GM12892 (cell line): ENCODE measurements at places on chromosomes 2 and 18.

DNA sequence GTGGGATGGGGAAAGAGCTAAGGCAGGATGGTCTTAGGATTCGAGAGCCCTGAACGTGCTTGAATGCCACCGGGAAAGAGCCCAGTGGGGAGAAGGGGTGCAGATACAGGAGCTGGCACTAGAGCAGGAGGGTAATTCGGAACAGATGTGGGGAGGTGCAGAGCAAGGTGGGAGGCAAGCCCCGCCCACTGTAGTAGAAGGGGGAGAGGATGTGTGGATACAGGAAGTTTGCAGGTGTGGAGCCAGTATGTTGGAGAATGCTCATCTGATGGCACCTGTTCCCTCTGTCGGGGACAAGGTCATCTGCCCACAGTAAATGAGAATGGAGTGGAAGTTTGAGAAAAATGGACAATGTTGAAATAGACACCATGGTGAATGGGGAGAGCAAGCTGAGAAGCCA lies 28.8 kb downstream of the CHST10 start:
- no peak for DNase-seq

DNA sequence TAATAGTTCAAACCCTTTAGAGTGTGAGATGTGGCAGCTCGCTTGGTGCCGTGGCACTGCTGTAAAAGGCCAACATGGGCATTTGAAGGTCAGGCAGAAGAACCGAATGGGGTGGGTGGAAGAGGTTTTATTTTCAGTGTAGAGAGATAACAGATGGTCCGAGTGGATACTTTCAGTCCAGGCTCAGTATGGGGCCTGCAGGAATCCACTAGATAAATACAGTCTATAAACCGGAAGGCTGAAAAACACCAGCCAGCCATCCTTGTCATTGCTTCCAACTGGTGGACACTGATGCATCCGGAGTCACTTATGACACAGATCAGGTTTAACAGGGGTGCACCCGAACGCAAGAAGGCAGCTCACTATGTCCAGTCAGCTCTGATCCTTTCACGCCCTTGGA lies 55.7 kb upstream of the AMMECR1L start:
- DNase-seq = no peak

GRCh38 chr2:218046238-218046637 lies 22.8 kb upstream of the RUFY4 start:
- DNase-seq = no peak

GRCh38 chr2:239608723-239609122 lies 207.9 kb upstream of the HDAC4 start:
- no peak for DNase-seq

- DNase-seq = no peak
These were observed 43.9 kb downstream of the KDM3A start for GRCh38 chr2:86485103-86485502.

GRCh38 chr2:132417430-132418035 lies 928 bp downstream of the GPR39 start:
- DNase-seq = no peak

GRCh38 chr2:67918471-67918870 lies 144.3 kb downstream of the C1D start:
- no peak for DNase-seq

DNA sequence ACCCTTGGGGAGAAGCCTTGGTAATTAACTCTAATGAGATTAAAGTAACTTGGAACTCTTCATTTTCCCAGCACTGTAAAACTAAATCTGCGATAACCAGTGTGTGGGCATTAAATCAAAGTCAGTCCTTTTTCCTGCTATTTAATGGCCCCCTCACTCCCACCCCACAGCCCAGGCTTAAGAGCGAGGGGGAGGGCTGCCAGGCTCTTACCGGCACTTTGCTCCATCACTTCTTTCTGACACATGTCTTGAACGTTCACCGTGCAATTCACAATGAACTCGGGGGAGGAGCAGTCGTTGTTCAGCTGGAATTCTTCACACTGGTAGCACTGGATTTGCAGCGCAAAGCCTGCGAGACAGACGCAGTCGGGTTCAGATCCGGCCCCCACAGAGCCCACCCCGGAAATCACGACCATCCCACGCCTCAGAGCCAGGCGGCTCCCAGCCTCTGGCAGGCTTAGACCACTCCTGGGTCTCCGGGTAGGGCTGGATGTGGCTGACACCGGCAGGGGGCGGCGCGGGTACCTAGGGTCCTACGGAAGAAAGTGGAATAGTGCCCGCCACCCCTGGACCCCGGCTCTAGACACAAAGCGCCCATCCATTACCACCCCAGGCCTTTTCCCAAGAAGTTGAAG lies 1.7 kb downstream of the LYPD1 start:
- DNase-seq = no peak

- DNase-seq = no peak
These were observed 917 bp upstream of the PRKAG3 start for GRCh38 chr2:218832520-218832919.

DNA sequence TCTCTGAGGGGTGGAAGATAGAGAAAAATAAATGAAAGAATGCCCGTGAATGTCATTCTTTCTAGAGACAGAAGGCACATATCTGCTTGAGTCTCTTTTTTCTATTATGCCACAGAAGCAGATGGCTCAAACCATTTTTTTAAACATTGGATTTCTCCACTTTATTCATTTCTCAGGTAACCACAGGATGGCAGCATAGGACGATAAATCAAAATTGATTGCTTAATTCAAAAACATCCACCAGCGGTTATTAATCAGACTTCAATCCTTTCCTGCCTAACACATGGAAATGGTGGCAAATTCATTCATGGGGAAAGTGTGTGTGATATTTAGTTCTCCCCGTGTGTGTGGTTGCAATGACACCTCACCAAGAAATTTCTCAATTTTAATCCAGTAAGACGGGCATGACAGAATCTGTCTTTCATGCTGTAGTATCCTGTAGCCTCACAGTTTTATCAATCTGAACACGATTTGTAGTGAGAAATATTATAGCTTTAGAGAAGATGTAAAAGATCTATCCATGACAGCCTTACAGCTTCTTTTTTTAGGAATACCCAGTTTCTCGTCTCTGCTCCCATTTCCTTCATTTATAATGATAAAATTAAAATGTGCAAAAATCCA lies 72.2 kb downstream of the DSC3 start:
- DNase-seq = no peak

DNA sequence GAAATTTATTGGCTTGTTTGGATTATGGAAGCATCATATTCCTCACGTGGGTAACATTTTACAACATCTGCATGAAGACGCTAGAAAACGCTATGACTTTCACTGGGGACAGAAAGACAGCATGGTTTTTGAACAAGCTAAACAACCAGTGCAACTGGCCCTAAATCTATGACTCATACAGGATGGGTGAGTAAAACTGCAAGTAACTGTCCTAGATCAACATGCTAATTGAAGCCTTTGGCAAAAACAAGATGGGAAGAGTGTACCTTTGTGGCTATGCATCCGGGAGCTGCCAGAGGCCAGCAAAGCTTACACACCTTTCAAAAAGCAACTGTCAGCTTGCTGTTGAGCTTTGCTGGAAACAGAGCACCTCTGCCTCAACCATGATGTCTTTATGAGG lies 1096.0 kb upstream of the DDX18 start:
- no peak for DNase-seq

DNA sequence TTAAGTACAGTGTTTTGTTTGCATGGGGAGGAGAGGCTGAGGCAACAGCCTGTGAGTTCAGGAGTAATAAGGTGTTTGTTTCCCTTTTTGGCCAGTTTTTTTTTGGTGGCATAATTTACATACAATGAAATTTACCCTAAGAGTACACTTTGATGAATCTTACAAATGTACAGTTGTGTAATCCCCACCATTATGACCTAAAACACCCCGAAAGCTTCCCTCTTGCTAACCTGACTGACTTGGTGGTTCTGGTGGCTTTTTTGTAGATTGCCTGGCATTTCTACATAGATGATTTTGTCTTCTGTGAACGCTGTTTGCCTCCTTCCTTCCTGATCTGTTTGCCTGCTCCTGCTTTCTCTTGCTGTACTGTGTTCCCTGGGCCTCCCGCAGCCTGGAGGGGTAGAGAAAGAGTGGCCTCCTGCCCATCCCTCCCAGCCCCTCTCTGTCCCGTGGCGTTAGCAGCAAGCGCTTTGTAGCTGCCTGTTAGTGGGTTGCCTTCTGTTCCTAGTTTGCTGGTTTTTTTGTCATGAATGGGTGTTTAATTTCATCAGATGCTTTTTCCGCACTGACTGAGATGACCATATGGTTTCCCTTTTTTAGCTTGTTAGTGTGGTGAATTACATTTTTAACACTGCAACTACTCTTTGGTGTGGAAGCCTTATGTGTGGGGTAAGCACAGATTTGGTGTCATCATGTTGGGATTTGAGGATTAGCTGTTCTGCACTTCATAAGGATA lies 32.1 kb downstream of the ASAP2 start:
- DNase-seq = no peak

DNA sequence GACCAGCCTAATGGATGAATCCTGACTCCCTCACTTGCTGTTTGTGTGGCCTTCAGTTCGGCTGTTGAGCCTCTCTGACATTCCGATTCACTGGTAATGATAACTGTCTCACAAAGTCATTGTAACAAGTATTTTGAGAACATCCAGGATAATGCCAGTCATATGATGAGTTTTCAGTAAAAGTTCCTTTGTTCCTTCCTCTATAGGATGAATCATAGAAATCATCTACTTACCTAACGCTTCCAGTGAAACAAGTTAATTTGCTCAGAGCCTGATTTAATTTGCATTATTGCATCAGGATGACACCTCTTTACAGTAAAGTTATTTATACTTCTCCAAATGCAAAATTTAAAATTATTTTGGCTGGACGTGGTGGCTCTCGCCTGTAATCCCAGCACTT lies 32.0 kb downstream of the RAB31 start:
- no peak for DNase-seq

GRCh38 chr18:9038277-9038871 lies 64.1 kb upstream of the NDUFV2 start:
- no peak for DNase-seq

GRCh38 chr2:54773233-54773632 lies 49.8 kb downstream of the EML6 start:
- no peak for DNase-seq

GRCh38 chr2:198518935-198519334 lies 714.5 kb downstream of the PLCL1 start:
- DNase-seq = no peak

DNA sequence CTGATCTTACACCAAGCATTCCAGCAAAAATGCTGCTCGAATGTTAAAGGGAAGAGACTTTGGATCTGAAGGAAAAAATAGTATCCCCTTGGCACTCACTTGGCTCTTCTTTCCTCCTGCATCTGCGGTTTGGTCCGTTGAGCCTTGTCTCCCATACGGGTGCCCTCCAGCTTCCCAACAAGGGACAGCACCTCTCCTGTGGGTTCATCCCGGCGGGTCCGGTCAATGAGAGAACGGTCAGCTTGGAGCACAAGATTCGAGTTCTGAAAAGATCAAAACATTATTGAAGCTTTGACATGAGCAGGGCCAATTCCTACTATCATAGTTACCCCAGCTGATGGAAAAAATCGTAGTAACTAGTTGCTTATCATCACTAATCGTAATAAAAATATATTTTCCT lies 740 bp downstream of the SNRNP200 start:
- DNase-seq = no peak

- DNase-seq = no peak
These were observed 54.8 kb downstream of the CAVIN2 start for GRCh38 chr2:191791953-191792560.

GRCh38 chr2:184558713-184559464 lies 39.4 kb upstream of the ZNF804A start:
- no peak for DNase-seq

DNA sequence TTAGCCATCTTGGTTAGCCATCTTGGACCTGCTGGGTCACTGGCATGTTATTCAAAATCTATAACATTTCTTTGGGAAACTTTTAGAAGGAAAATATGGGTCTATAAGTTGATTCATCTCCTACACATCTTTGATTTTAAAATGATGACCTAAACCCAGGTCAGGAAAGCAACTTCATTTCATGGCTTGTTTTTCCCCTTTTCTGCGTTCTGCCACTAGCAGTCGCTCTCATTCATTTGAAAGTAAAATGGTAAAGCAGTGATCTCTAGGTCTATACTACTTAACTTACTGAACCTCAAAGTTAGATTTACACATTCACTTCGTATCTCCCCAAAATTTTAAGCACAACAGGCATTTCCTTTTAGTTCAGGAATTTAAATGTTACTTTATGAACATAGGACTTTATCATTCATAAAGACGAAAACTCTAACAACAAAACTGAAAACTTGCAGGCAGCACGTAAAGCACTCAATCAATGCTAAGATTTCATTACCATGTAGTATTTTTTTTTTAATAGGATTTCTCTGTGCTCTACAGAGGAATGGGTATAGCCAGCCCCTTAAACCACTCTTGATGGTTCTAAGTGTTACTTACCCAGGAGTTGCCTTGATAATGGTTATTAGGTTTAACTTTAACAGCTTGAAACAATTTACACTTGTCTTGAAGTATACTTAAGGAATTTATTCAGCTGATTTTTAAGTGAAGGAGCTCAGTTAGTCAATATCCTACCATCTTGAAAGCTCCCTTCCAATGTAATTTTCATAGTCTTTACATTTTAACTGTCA lies 62.5 kb downstream of the GORASP2 start:
- no peak for DNase-seq

- no peak for DNase-seq
These were observed 37.1 kb downstream of the FAM161A start for GRCh38 chr2:61816480-61817355.

DNA sequence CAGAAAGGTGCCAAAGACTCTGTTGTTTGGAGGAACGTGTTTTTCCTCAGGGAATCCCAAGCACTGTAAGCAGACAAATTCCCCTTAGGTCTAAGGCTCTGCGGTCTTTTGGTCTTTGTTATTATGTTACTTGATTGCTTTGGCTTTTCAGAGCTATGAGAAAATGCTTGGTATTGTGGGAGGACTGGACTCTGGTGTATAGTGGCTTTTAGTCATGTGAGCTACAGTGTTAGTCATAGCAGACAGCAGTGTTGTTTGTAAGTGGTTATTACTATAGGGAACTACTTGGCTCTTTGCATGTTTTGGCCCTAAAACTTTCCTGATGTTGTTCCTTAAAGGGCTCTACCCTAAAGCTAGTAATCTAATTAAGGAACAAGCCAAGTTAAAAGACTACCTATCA lies 956.2 kb upstream of the LRATD1 start:
- no peak for DNase-seq

DNA sequence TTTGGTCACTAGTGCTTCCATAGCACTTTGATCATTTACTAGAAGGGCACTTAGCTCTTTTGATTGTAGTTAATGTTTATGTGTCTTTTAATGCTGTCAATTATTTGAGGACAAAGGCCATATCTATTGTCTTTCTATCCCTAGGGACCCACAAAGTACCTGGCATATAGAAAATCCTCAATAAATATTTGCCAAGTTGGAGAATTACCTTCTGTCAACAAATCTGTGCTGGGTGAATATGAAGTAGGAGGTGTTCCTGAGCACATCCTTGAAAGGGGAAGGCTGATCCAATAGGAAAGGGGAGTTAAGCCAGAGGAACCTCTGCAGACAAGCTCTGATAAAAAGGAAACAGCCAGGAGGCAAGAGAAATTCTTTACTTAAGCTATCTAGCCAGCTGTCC lies 8.2 kb downstream of the DPP4 start:
- no peak for DNase-seq

- DNase-seq = no peak
These were observed 123.8 kb upstream of the ZEB2 start for GRCh38 chr2:144643537-144644336.

- no peak for DNase-seq
These were observed 68.7 kb upstream of the FN1 start for GRCh38 chr2:215504547-215504946.

GRCh38 chr2:224404796-224405195 lies 2.9 kb upstream of the FAM124B start:
- DNase-seq = no peak
